Peyer's patch (tissue), 4 donors: ENCODE measurements at places on chromosomes 6 and 20.

DNA sequence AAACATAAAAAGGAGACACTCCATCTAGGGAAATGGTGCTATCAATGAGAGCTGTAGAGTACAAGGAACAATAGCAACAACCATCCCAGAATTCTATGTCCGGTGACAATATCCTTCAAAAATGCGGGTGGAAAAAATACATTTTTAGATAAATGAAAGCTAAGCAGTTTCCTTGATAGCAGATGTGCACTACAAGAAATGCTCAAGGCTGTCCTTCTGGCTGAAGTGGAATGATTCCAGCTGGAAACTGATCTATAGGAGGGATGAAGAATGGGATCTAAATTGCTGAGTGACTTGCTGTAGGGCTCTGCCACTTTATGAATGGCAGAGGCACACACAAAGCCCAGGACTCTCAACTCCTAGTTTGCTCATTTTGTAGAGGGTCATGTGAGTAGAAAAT lies 763.1 kb downstream of the C6orf118 start:
- DNase-seq = no peak

- no peak for DNase-seq
These were observed at the start of gene MMP24 for GRCh38 chr20:35226126-35226883. MMP24 (plus strand) TSS chr20:35226690; CDS start chr20:35226739, 49 bp downstream.

DNA sequence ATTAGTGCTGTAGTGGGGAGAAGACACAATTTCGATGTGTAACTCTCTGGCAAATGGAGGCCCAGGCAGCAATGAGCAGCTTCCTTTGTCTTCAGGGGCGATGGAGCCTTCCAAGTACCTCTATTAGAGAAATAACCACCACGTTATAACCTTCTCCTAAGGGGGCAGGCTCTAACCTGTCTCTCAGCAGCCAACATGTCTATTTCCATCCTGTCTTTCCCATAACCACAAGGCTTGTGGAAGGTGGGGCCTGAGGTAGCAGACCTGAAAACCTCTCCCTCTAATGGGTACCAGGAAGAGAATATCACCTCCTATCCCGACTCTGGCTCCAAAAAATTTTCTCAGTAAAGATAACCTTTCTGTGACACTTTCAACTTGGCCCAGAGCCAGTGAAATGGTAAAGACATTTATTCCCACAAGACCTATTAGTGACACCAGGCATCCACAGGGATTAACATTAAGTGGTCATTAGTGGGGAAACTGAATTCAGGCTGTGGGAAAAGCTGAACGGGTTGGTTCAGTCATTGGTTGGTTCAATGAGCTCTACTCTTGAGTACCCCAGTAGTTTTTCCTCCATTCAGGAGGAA lies 4.0 kb downstream of the PEX6 start:
- DNase-seq = no peak

DNA sequence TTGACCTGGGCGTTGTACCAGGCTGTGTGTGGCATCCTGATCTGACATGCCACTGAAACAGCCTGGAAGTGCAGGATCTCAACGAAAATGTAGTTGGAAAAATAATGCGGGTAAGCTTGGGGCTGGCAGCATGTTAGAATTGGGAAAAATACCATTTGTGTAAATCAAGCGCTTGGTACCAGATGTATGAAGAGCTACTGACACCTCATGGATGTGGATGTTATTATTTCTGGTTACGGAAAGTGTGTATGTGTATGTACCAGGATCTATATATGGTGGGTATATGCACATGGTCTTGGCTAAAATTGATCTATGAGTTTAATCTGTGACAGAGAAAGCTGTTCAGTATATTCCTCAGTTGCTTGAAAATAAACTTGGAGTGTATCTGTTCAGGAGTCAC lies 22.7 kb downstream of the HIVEP1 start:
- DNase-seq = no peak

GRCh38 chr20:62427172-62428001 lies at the start of gene RBBP8NL:
RBBP8NL (minus strand) TSS chr20:62427539; CDS start chr20:62419647, 7,892 bp downstream.
- peak; percentile 81 for DNase-seq

DNA sequence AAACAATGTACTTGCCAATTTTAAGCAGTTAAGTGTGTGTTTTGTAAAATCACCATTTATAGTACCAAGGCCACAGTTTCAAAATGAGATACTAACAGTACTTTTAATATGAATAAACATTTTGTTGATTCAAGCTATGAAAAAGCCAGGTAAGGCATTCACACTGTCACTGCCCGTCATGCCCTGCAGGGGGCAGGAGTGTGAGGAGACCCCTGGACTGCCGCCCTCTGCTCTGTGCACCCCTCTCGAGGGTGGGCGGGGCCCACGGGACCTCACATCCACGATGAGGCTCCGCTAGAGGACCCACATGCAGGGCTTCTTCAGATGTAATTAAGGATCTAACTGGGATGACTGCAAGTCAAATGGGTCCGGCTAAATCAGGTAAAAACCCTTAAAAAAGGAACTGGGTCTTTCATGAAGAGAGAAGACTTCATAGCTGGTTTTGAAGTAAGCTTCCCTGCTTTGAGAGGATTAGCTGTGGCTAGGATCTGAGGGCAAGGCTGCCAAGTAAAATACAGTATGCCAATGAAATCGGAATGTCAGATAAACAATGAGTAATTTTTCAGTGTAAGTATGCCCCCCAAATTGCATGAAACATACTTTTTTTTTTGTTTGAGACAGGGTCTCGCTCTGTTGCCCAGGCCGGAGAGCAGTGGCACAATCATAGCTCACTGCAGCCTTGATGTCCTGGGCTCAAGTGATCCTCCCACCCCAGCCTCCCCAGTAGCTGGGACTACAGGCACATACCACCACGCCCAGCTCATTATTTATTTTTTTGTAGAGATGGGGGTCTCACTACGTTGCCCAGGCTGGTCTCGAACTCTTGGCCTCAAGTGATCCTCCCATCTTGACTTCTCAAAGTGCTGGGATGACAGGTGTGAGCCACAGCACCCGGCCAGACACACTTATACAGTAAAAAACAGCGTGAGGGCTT lies 18.7 kb downstream of the DIDO1 start:
- DNase-seq = no peak

DNA sequence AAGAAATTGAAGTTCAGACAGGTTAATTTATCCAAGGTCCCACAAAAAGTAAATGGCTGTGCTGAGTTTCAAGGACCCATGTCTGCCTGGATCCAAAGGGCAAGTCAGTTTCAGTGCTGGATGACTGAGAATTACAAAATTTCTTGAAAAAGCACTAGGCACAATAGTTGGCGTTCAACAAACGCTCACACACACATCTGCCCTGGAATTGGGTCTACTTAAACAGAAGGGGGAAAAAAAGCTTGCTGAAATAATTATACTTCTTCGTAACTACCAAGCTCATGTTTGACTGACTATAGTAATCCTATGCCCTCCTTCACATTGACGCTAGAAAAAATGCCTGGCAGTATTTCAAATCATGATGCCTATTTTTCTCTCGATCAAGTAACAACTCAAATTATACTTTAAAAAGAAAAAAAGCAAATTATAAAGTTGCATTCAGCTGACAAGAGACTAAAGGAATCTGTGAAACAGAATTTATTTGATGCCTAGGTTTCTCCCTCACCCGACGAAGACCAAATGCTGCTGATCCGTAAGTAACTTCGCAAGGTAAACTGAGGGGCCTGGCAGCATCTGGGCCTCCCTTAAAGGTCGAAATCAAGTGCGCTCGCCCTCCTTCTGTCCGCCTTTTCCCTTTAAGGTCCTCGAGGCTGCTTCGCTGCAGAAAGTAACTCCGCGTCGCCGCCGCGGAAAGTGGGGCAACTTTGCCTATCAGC lies 650 bp upstream of the CD2AP start:
- DNase-seq = no peak

- no peak for DNase-seq
These were observed 210.6 kb upstream of the CDYL start for GRCh38 chr6:4565301-4566250.
